ENCODE measurements at places on chromosomes 5 and 9. TPM values are rescaled to one million over a fixed set of nuclear protein-coding genes. Genes with fewer than 3 reads are reported as not detected.

PTAR1 gene
- 39.9 TPM for total RNA-seq

CDH10 gene
- 0.11 TPM for total RNA-seq

LRRC19 gene
- total RNA-seq: not detected

GRCh38 chr5:143573568-143574170 lies 170.2 kb upstream of the NR3C1 start:
- DNase-seq: no peak

- no peak for DNase-seq
These were observed 37.5 kb upstream of the RXRA start for GRCh38 chr9:134288746-134289145.

GRCh38 chr5:60332244-60333004 lies 367.5 kb downstream of the DEPDC1B start:
- DNase-seq: peak; percentile 83

DNA sequence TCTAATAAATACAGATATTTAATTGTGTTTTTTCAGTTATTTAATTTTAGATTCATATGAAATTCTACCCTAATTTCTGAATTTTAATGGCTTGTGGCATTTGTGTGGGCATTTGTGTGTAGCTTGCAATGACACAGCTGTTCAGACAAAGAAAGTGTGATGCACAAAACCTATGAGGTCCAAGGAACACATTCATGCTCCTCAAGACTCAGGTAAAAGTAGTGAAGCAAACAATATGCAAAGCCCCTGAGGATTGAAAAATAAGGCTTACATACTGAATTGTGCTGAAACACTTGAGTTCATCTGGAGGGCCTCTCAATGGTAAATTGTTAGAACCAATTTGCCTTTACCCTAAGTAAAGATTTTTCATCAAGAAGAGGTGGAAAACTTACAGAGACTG lies 28.1 kb downstream of the IL7R start:
- DNase-seq: no peak

DNA sequence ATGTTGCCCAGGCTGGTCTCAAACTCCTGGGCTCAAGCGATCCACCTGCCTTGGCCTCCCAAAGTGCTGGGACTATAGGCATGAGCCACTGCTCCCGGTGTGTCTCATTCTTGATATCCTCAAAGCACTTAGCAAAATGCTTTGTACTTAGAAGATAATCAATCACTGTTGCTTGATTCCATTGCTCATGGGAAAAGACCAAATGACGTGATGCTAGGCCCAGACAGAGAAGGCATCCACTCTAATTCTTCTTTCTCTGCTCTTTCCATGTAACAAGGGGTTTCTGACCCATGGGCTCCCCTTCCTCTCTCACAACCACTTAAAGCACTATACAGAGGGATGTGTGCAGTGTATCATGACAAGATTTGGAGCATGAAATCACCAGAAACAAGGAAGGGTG lies 83.0 kb downstream of the APBA1 start:
- DNase-seq: no peak

GRCh38 chr5:130724658-130725057 lies 440.4 kb downstream of the HINT1 start:
- DNase-seq: peak; percentile 48

DNA sequence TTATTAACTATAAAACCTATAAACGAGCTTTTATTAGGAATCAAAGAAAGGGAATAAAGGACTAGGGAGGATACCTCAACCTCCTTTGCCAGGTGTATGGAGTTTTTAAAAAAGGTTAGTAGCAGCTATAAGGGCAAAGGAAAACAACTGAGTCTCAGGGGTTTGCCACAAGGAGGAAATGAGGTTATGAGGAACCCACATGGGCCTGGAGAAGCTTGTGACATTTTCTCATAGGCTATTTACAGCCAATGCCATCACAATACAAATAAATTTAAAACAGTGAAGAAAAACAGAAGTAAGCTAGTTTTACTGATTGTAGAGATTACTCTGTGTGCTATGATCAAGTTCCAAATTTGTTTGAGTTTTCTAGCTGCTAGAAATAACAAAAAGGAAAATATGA lies 92.6 kb downstream of the CDKN2A start:
- no peak for DNase-seq

GRCh38 chr5:168847511-168848073 lies 268.4 kb upstream of the PANK3 start:
- no peak for DNase-seq

Measured in foreskin keratinocyte (primary cell).